ENCODE measurements at places on chromosomes 13 and 19. TPM values are rescaled to one million over a fixed set of nuclear protein-coding genes. Genes with fewer than 3 reads are reported as not detected.

The PLVAP gene
- not detected for total RNA-seq

- DNase-seq = no peak
- peak overlapping the region; percentile 71 for H3K4me3 ChIP-seq
- no peak overlapping the region for H3K27ac ChIP-seq
- peaks cover 1% of the 10 kb centered on the region for H3K36me3 ChIP-seq
These were observed 1.5 kb downstream of the SMAD9 start for GRCh38 chr13:36918246-36919131.

GRCh38 chr13:106548064-106548696 lies 12.7 kb upstream of the EFNB2 start:
- peaks cover 22% of the 10 kb centered on the region for H3K4me1 ChIP-seq
- H3K27me3 ChIP-seq = no peaks in the 10 kb centered on the region
- H3K4me3 ChIP-seq = no peak overlapping the region
- peaks cover 11% of the 10 kb centered on the region for H3K36me3 ChIP-seq

DNA sequence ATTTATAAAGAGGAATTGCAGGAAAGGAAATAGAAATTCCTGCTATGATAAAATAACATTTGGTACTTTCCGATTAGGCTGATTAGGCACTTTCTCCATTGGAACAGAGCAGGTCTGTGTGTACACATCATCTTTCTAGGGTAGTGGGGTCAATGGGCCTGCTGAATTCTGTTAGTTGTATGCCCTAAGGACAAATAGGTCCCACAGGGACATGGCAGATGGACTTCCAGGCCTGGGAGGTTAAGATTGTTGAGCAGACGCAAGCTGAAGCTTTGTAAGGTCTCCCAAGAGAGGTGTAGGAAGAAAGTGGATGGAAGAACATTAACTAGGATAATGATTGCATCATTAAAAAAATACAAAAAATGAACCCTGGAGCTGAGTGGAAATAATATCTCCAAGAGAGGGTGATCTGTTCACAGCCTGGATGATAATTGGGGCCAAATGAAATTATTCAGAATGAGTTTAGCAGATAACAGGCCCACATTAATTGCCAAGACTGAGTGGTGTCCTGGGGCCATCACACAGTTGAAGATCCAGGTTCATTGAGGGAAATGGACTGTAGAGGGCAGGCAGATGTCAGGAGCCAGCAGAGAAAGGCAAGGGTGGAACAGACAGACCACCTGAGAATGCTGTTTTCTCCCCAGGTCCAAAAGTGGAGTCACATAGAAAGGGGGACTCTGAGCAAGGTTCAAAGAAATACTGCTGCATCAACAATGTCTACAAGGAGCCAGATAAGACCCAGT lies 215.1 kb downstream of the DNAJC15 start:
- no peak for DNase-seq
- H3K4me3 ChIP-seq = no peak overlapping the region
- H3K4me1 ChIP-seq = no peaks in the 10 kb centered on the region
- no peaks in the 10 kb centered on the region for H3K36me3 ChIP-seq
- peaks cover 14% of the 10 kb centered on the region for H3K27me3 ChIP-seq

The CCDC70 gene
- not detected for total RNA-seq

The ZNF547 gene
- 3.9 TPM for total RNA-seq

The IGFL2 gene
- not detected for total RNA-seq

DNA sequence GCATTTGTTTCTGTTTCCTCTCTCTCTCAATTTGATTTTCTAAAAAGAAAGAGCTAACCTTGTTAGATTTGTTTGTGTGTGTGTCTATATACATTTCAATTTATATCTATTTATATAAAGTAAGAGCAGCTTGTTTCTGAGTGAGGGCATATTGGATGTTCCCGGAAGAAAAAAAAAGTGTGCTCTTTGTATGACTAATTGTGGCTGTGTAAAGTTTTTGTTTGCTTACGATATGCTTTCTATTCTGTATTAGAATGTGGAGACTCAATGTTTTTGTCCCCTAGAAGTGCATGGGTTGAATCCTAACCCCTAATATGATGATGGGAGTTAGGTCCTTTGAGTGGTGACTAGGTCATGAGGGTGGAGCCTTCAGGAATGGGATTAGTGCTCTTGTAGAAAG lies 66.6 kb upstream of the C1QTNF9B start:
- H3K27ac ChIP-seq = peak overlapping the region; percentile 80
- DNase-seq = no peak
- H3K4me3 ChIP-seq = peak overlapping the region; percentile 31
- H3K4me1 ChIP-seq = peaks cover 78% of the 10 kb centered on the region
- H3K36me3 ChIP-seq = no peaks in the 10 kb centered on the region

DNA sequence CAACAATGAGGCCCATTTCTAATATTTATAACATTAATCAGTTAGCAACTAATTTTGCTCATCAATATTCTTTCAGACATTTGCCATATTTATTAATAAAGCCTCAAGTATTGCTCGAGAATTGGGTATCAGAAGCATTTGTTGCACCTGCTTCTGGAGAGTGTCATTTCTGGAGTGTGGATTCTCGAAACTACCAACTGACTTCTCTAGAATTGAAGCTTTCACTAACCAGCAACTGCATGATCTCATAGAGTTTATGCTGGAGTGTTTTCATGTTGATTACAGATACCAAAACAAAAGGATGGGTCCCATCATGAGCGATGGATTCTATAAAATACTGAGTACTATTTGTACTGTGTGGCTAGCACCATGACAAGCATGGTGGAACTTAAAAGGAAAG lies 121.0 kb upstream of the SLC7A1 start:
- H3K4me3 ChIP-seq = no peak overlapping the region
- H3K36me3 ChIP-seq = no peaks in the 10 kb centered on the region
- peaks cover 10% of the 10 kb centered on the region for H3K27me3 ChIP-seq

DNA sequence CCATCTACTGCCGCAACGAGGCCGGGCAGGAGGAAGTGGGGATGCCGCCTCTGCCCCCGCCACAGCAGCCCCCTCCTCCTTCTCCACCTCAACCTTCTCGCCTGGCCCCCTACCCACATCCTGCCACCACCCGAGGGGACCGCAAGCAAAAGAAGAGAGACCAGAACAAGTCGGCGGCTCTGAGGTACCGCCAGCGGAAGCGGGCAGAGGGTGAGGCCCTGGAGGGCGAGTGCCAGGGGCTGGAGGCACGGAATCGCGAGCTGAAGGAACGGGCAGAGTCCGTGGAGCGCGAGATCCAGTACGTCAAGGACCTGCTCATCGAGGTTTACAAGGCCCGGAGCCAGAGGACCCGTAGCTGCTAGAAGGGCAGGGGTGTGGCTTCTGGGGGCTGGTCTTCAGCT lies 3.4 kb upstream of the NUP62 start:
- no peak overlapping the region for H3K27ac ChIP-seq
- peak overlapping the region; percentile 25 for H3K4me3 ChIP-seq
- H3K27me3 ChIP-seq = peaks cover 12% of the 10 kb centered on the region
- peak; percentile 63 for DNase-seq
- H3K4me1 ChIP-seq = peaks cover 59% of the 10 kb centered on the region

GRCh38 chr13:79501538-79502232 lies 20.7 kb downstream of the NDFIP2 start:
- DNase-seq = no peak
- H3K27me3 ChIP-seq = no peaks in the 10 kb centered on the region
- peaks cover 93% of the 10 kb centered on the region for H3K4me1 ChIP-seq
- peak overlapping the region; percentile 89 for H3K27ac ChIP-seq
- H3K36me3 ChIP-seq = peaks cover 8% of the 10 kb centered on the region
- peak overlapping the region; percentile 74 for H3K4me3 ChIP-seq

The ANGPTL8 gene
- total RNA-seq = not detected

GRCh38 chr19:16721051-16721450 lies 1.4 kb downstream of the NWD1 start:
- no peak overlapping the region for H3K4me3 ChIP-seq
- no peak for DNase-seq
- H3K4me1 ChIP-seq = no peaks in the 10 kb centered on the region
- peaks cover 1% of the 10 kb centered on the region for H3K36me3 ChIP-seq
- H3K27me3 ChIP-seq = no peaks in the 10 kb centered on the region
- H3K27ac ChIP-seq = no peak overlapping the region

GRCh38 chr19:34368338-34368737 lies 3.3 kb downstream of the GPI start:
- H3K4me3 ChIP-seq = peak overlapping the region; percentile 40
- no peaks in the 10 kb centered on the region for H3K27me3 ChIP-seq
- DNase-seq = no peak

- peak; percentile 55 for DNase-seq
- peaks cover 20% of the 10 kb centered on the region for H3K36me3 ChIP-seq
- H3K27me3 ChIP-seq = no peaks in the 10 kb centered on the region
- H3K4me1 ChIP-seq = peaks cover 83% of the 10 kb centered on the region
- peak overlapping the region; percentile 75 for H3K27ac ChIP-seq
These were observed 15.8 kb downstream of the DEDD2 start for GRCh38 chr19:42201489-42202289.

DNA sequence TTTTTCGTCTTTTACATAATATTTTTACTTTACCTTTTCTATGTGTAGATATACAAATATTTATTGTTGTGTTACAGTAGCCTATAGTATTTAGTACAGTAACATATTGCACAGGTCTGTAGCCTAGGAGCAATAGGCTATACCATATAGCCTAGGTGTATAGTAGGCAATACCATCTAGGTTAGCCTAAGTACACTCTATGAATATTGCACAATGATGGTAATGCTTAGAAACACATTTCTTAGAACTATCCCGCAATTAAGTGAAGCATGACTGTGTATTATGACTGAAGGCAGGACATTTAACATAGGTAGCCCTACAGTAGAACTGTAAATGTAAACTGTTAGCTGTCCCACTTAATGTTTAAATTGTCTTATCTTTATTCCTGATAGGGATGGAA lies 964.3 kb downstream of the SLITRK1 start:
- no peak overlapping the region for H3K4me3 ChIP-seq
- no peaks in the 10 kb centered on the region for H3K27me3 ChIP-seq
- H3K4me1 ChIP-seq = no peaks in the 10 kb centered on the region
- H3K27ac ChIP-seq = no peak overlapping the region
- DNase-seq = no peak

The METTL21C gene
- total RNA-seq = not detected

GRCh38 chr13:112042496-112042895 lies 24.5 kb upstream of the SOX1 start:
- H3K27me3 ChIP-seq = peaks cover 20% of the 10 kb centered on the region
- DNase-seq = no peak
- H3K4me1 ChIP-seq = no peaks in the 10 kb centered on the region
- H3K4me3 ChIP-seq = no peak overlapping the region

- peak overlapping the region; percentile 16 for H3K4me3 ChIP-seq
- H3K27ac ChIP-seq = no peak overlapping the region
- no peak for DNase-seq
- H3K27me3 ChIP-seq = no peaks in the 10 kb centered on the region
- peaks cover 16% of the 10 kb centered on the region for H3K36me3 ChIP-seq
These were observed 47.2 kb downstream of the TM9SF2 start for GRCh38 chr13:99548448-99548847.

DNA sequence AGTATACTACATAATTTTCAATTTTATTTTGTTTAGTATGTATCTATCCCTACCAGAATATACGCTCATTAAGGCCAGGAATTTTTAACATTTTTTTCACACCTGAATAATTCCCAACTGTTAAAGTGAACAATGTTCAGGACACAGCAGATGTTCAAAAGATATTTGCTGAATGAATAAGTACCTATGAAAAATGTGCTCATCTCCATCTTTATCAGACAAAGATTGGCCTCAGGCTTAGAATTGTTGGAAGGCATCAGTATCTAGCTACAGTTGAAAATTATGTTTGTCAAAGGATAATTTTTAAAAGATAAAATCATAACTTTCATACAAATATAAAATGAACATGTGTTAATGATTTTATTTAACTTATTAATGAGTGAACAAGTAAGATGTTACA lies 30.9 kb upstream of the SERP2 start:
- no peak overlapping the region for H3K27ac ChIP-seq
- no peak overlapping the region for H3K4me3 ChIP-seq
- DNase-seq = no peak
- H3K4me1 ChIP-seq = peaks cover 3% of the 10 kb centered on the region

DNA sequence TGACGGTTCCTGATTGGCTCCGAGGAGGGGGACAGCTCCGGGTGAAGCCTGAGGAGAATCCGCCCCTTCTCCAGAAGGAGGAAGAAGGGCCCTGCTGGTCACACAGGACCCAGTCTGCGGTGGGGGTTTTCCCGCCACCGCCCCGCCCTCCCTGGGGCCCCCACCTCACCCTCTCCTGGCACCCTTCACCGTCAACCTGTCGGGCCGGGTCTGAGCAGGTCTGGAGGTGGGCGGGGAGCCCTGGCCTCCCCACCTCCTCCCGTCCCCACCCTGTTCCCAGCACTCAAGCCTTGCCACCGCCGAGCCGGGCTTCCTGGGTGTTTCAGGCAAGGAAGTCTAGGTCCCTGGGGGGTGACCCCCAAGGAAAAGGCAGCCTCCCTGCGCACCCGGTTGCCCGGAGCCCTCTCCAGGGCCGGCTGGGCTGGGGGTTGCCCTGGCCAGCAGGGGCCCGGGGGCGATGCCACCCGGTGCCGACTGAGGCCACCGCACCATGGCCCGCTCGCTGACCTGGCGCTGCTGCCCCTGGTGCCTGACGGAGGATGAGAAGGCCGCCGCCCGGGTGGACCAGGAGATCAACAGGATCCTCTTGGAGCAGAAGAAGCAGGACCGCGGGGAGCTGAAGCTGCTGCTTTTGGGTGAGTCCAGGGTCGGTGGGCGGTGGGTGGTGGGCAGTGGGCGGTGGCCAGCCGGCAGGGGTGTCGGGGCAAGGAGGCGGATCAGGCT lies at the start of gene GNA15:
TSS of gene GNA15 (plus strand) at position 73 of the 723 bp plus-strand sequence. CDS start at position 491, 418 bp downstream.
- peak within 1 kb of the TSS; percentile 87 for H3K27ac ChIP-seq
- peak; percentile 58 for DNase-seq
- peak within 1 kb of the TSS; percentile 73 for H3K4me3 ChIP-seq

GRCh38 chr13:40404407-40404806 lies 262.0 kb downstream of the FOXO1 start:
- no peaks in the 10 kb centered on the region for H3K36me3 ChIP-seq
- peaks cover 28% of the 10 kb centered on the region for H3K4me1 ChIP-seq
- DNase-seq = no peak
- no peak overlapping the region for H3K27ac ChIP-seq
- no peak overlapping the region for H3K4me3 ChIP-seq
- H3K27me3 ChIP-seq = no peaks in the 10 kb centered on the region

GRCh38 chr19:39299832-39300231 lies 3.6 kb downstream of the IFNL1 start:
- peaks cover 22% of the 10 kb centered on the region for H3K4me1 ChIP-seq
- no peak overlapping the region for H3K27ac ChIP-seq
- H3K4me3 ChIP-seq = no peak overlapping the region
- H3K36me3 ChIP-seq = no peaks in the 10 kb centered on the region
- H3K27me3 ChIP-seq = peaks cover 14% of the 10 kb centered on the region

DNA sequence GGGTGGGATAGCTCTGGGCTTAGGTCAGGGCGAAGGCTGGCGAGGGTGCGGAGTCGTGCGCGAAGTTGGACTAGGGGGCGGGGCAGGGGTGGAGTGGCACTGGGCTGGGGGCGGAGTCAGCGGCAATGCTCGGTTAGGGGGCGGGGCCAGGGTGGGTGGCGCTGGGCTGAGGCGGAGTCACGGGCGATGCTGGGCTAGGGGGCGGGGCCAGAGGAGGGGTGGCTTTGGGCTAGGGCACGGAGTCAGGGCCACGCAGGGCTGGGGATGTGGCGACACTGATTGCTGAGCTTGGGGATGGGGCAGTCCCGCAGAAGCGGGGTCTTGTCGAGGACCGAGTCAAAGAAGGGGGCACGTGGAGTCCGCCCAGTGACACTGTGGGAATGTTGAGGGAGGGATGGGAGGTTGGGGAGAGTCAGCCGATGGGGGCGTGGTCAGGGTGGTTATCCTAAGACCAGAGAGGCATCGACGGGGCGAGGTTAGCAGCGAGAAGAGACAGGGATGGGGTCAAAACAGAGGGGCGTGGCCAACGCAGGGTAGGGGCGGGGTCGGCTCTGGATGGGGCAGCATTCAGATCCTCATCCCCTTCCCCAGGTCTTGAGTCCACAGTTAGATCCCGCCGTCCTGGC lies 8.7 kb downstream of the HOMER3 start:
- peaks cover 11% of the 10 kb centered on the region for H3K27me3 ChIP-seq
- peaks cover 5% of the 10 kb centered on the region for H3K4me1 ChIP-seq
- H3K36me3 ChIP-seq = no peaks in the 10 kb centered on the region
- H3K27ac ChIP-seq = no peak overlapping the region
